ENCODE measurements at places on chromosomes 2 and 18.

GRCh38 chr2:158006961-158007719, 94.5 kb upstream of the UPP2 start:
- no peak for DNase-seq

DNA sequence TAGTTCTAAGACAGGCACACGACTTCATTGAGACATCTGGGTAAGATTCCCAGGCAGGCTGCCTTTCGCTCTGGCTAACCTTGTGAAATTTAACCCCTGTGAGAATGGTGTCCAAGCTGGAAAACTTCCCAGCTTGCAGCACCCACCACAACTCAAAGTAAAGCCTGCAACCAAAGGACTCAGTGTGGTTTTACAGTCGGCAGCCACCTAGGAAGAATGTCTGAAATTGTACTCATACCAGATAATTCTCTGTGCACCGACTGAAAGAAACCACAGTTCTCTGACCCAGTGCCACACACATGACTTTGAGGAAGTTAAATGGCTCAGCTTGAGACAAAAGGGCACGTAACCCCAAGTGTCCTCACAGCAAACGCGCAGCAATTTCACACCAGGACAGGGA, 125.7 kb downstream of the RBMS1 start:
- DNase-seq: peak; percentile 43

DNA sequence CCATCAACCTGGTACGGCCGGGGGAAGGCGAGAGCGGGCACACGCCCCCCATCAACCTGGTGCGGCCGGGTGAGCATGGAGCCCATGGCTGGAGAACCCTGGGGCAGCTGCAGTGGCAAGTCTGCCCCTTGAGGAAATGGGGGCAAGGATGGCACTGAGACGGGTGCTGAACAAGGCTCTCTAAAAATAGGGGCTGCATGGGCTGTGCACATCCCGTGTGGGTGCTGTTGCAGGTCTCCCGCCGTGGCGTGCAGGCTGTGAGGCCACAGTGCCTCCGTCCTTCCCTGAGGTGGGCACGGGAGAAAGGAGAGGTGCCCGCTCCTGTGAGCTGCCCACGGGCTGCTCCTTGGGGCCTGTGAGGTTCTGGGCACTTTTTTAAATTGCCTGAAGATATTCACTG, 99.2 kb downstream of the NFATC1 start:
- DNase-seq: peak; percentile 2

- DNase-seq: no peak
Observed at GRCh38 chr2:191321861-191322662, 76.9 kb downstream of the MYO1B start.

- DNase-seq: no peak
Observed at GRCh38 chr2:151777935-151778334, 43.7 kb upstream of the NEB start.

GRCh38 chr18:24928301-24928878, 423.6 kb downstream of the ZNF521 start:
- DNase-seq: no peak

GRCh38 chr2:184339966-184340365, 258.4 kb upstream of the ZNF804A start:
- DNase-seq: no peak

- DNase-seq: no peak
Observed at GRCh38 chr2:118268268-118268667, 180.0 kb downstream of the INSIG2 start.

DNA sequence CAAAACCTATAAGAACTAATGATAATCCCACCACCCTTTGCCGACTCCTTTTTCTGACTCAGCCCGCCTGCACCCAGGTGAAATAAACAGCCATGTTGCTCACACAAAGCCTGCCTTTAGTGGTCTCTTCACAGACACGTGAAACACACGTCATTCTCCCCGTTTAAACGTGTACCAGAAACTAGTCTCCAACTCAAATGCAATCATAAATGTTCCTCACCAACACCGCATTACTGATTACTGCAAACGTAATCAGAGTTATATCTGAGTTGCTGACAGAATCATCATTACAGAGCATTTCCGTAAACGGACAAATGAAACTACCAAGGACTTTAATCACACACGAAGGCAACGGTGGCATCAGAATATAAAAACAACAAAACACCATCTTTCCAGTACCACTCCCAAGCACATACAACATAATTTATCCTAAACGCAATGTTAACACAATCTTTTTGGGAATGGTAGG, 1.9 kb downstream of the CLK1 start:
- DNase-seq: peak; percentile 34

DNA sequence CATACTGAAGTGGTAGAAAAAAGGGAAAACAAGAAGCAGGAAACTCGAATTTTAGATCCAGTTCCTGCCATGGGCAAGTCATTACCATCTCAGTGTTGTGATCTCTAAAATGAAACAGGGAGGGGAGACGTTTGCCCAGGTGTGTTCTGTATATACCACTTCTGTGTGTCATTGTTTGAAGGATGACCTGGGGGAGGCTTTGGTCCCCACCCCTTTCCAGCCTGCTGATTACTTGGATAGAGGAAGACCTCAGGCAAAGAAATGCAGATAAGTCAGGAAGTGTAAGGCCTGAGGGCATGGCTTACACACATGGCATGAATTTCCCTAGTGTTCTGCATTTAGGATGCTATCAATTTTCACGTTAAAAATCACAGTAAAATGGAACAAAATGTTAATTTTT, 205.2 kb upstream of the CXCR4 start:
- no peak for DNase-seq

GRCh38 chr18:8730080-8730827, 24.9 kb downstream of the MTCL1 start:
- DNase-seq: no peak

- DNase-seq: no peak
Observed at GRCh38 chr2:231347638-231348037, 47.9 kb upstream of the B3GNT7 start.

DNA sequence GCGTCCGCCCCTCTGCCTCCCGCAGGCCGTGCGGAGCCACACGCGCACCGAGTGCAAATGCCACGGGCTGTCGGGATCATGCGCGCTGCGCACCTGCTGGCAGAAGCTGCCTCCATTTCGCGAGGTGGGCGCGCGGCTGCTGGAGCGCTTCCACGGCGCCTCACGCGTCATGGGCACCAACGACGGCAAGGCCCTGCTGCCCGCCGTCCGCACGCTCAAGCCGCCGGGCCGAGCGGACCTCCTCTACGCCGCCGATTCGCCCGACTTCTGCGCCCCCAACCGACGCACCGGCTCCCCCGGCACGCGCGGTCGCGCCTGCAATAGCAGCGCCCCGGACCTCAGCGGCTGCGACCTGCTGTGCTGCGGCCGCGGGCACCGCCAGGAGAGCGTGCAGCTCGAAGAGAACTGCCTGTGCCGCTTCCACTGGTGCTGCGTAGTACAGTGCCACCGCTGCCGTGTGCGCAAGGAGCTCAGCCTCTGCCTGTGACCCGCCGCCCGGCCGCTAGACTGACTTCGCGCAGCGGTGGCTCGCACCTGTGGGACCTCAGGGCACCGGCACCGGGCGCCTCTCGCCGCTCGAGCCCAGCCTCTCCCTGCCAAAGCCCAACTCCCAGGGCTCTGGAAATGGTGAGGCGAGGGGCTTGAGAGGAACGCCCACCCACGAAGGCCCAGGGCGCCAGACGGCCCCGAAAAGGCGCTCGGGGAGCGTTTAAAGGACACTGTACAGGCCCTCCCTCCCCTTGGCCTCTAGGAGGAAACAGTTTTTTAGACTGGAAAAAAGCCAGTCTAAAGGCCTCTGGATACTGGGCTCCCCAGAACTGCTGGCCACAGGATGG, 7.1 kb upstream of the WNT10A start:
- DNase-seq: no peak

DNA sequence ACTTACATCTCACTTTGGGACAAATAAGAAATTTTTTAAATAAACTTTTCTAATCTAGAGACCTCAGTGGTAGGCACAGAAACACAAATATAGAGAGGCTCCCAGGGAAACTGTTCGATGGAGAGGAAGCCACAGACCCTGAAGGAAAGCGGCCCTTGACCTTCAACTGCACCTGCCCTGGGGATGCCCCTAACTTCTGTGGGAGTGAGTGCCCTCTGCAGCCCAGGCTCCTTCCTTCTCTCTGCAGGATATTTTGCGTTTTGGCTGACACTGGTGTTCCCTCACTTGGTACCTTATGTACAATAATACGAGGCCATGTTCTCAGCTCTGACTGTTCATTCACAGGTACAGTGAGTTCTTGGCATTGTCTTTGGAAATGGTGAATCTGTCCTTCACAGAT, 64.8 kb upstream of the MAL start:
- no peak for DNase-seq

GRCh38 chr2:37425408-37425807, 81.0 kb downstream of the QPCT start:
- DNase-seq: no peak

DNA sequence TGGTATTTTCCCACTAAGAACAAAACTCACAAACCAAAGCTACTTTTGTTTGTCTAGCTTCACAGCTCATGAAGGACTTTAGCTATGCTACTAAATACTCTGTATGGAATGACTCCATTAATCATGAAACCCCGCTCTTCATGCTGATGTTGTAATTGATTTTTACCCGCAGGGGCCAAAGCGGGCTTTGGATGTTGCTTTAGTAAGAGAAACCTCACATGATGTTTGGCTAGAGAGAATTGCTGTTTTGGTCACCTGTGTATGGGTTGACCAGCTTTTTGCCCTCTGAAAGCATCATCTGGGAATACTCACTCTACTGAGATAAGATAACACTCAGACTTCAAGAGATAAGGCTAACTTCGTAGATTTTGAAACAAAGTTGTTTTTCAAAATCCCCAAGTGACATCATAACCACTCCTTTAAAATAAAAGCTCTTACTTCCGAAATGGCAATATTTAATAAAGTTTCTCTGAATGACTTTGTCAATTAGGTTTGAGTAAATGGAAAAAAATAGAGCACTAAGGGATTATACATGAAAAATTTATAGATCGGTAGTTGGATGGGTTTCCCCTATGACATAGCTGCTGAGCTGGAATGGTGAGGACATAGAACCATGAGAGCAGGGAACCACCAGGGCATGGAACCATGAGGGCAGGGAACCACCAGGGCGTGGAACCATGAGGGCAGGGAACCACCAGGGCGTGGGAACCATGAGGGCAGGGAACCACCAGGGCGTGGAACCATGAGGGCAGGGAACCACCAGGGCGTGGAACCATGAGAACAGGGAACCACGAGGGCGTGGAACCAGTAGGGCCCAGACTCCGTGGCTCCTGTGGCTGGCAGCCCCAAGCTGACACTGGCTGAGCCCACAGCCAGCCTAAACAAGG, 31.9 kb downstream of the ACKR3 start:
- no peak for DNase-seq

- DNase-seq: peak; percentile 68
Observed at GRCh38 chr2:233470011-233470687, 96.4 kb downstream of the USP40 start.

GRCh38 chr2:201820383-201821007, 14.2 kb downstream of the CDK15 start:
- no peak for DNase-seq

GRCh38 chr2:77519888-77520506, 2.2 kb downstream of the LRRTM4 start:
- no peak for DNase-seq

DNA sequence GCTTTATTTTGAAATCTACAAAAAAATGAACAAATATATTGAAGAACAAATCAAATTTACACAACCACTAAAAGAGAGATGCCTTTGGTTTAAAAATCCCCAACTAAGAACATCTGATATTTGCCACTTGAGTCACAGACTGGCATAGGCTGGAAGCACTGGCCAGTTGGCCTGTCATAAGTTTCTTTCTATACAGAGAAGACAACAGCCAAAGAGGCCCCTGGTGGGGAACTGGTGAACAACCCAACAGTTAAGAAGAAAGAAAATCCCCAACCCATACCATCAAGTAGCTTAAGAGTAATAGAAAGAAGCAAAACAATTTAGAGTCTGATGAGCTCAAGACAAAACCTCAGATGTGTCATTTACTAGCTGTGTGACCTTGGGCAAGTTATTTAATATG, 45.5 kb downstream of the OSR1 start:
- DNase-seq: no peak

GRCh38 chr2:171557363-171557762, 35.1 kb downstream of the CYBRD1 start:
- no peak for DNase-seq

- no peak for DNase-seq
Observed at GRCh38 chr2:241363426-241363825, 7.3 kb downstream of the FARP2 start.

DNA sequence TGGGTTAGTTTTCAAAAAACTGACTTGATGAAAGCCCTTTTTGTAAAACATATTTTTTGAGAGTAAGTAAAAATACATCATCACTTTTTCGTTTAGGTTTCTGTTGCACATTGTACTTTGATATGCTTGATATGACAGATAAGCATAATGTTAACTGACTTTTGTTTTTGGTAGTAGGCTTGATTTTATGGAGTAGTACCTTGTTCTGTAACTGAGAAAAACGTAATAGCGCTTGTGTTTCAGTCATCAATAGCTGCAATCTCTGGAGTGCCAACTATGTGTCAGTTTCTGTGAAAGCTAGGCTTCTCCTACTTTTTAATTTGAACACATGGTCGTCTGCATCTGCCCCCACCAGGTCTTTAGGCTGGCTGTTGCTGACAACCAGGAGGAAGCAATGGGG, 1.3 kb downstream of the LCLAT1 start:
- DNase-seq: no peak

- no peak for DNase-seq
Observed at GRCh38 chr2:171595456-171595855, 73.2 kb downstream of the CYBRD1 start.

GRCh38 chr18:79983793-79984192, 4.6 kb downstream of the TXNL4A start:
- no peak for DNase-seq

- DNase-seq: no peak
Observed at GRCh38 chr2:219207884-219208740, 1.5 kb downstream of the ZFAND2B start.
